Adrenal gland (tissue), 19 donors: ENCODE measurements at places on chromosomes 2 and 18.
A peak's percentile ranks its signal among the peaks of the same experiment; 100 is the strongest.

- H3K36me3 ChIP-seq, result no peaks in the 10 kb centered on the region
- no peaks in the 10 kb centered on the region for H3K4me1 ChIP-seq
- H3K27me3 ChIP-seq, result no peaks in the 10 kb centered on the region
- no peak overlapping the region for H3K4me3 ChIP-seq
- no peak for DNase-seq
Measured at GRCh38 chr2:32553829-32554432, 73.9 kb upstream of the TTC27 start.

GRCh38 chr18:74699455-74699854, 101.8 kb downstream of the ZNF407 start:
- no peaks in the 10 kb centered on the region for H3K36me3 ChIP-seq
- no peaks in the 10 kb centered on the region for H3K27me3 ChIP-seq
- H3K4me1 ChIP-seq, result no peaks in the 10 kb centered on the region
- DNase-seq, result no peak
- no peak overlapping the region for H3K27ac ChIP-seq

GRCh38 chr2:138637061-138637460, 135.5 kb downstream of the SPOPL start:
- no peak for DNase-seq
- no peaks in the 10 kb centered on the region for H3K36me3 ChIP-seq
- H3K27me3 ChIP-seq, result no peaks in the 10 kb centered on the region
- H3K4me1 ChIP-seq, result no peaks in the 10 kb centered on the region

DNA sequence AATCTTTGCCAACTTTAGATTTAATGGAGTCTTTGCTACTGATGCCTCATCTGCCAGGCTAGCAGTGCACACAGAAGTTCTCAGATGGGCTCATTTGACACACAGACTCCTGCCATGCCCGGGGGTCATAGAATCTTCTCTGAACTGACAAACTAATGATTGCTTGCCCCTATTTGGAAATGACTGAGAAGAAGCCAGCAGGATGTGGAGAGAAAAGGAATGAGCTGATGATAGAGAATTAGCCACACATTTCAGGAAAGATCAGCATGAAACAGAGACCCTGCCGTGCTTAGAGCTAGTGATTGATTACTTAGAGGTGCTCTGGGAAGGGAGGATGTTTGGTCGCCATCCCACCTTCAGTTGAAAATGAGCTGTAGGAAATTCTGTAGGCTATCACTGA, 178.5 kb downstream of the TPGS2 start:
- no peaks in the 10 kb centered on the region for H3K27me3 ChIP-seq
- H3K4me1 ChIP-seq, result no peaks in the 10 kb centered on the region
- no peak for DNase-seq
- no peak overlapping the region for H3K27ac ChIP-seq
- H3K36me3 ChIP-seq, result no peaks in the 10 kb centered on the region

- no peak overlapping the region for H3K27ac ChIP-seq
- H3K27me3 ChIP-seq, result no peaks in the 10 kb centered on the region
- DNase-seq, result no peak
- no peak overlapping the region for H3K4me3 ChIP-seq
- no peaks in the 10 kb centered on the region for H3K4me1 ChIP-seq
Measured at GRCh38 chr18:21163647-21164547, 52.3 kb upstream of the ROCK1 start.

DNA sequence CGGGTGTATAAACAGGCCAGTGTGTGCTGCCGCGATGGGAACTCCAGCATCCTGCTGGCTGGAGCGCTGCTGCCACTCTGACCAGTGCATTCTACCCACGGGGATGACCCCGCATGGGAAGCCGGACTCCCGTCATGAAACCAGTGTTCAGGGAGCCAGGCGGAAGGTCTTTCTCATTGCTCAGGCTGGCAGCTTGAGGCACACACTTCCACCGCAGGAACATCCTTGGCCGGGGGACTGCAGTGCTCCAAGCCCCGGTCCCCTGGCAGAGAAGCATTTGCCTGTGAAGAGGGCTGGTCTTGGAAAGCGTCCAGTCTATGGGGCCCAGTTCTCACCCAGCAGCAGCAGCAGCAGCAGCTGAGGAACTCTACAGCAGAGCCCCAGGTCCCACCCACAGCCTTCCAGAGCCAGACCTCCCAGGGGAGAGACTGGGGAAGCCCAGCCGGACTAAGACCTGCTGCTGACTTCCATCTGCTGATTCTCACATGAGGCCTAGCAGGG, 235.9 kb downstream of the KLHL29 start:
- no peaks in the 10 kb centered on the region for H3K36me3 ChIP-seq
- DNase-seq, result peak; percentile 32
- no peak overlapping the region for H3K4me3 ChIP-seq

GRCh38 chr2:11543337-11544216, 9.7 kb downstream of the GREB1 start:
- H3K36me3 ChIP-seq, result no peaks in the 10 kb centered on the region
- no peak overlapping the region for H3K27ac ChIP-seq
- no peak overlapping the region for H3K4me3 ChIP-seq
- no peaks in the 10 kb centered on the region for H3K4me1 ChIP-seq
- no peaks in the 10 kb centered on the region for H3K27me3 ChIP-seq

- no peak overlapping the region for H3K4me3 ChIP-seq
- no peak overlapping the region for H3K27ac ChIP-seq
- H3K4me1 ChIP-seq, result peaks cover 5% of the 10 kb centered on the region
- peaks cover 22% of the 10 kb centered on the region for H3K36me3 ChIP-seq
- no peak for DNase-seq
Measured at GRCh38 chr2:85310330-85310729, 17.5 kb downstream of the TGOLN2 start.

- H3K4me3 ChIP-seq, result no peak overlapping the region
- H3K36me3 ChIP-seq, result no peaks in the 10 kb centered on the region
- H3K27me3 ChIP-seq, result no peaks in the 10 kb centered on the region
- H3K4me1 ChIP-seq, result no peaks in the 10 kb centered on the region
- no peak overlapping the region for H3K27ac ChIP-seq
- no peak for DNase-seq
Measured at GRCh38 chr2:216934151-216934550, 74.3 kb upstream of the TNP1 start.

DNA sequence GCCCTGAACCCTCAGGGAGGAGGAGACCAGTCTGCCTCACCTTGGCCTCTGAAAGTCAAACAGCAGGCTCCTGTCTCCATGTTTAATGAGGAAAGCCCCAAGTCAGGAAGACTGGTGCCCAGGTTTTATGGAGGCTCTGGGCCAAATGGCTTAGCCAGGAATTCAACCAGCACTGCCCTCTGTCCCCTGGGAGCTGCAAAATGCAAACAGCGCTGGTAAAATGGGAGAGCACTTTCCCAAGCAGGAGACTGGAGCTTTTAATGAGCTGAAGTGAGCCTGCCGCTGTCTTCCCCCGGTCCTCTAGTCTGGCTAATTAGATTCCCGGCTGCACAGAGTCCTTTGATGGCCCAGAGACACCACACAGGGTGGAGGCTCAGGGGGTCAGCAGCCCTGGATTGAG, 276.0 kb upstream of the TRIB2 start:
- H3K36me3 ChIP-seq, result no peaks in the 10 kb centered on the region
- no peak overlapping the region for H3K4me3 ChIP-seq
- no peak for DNase-seq
- H3K4me1 ChIP-seq, result no peaks in the 10 kb centered on the region

DNA sequence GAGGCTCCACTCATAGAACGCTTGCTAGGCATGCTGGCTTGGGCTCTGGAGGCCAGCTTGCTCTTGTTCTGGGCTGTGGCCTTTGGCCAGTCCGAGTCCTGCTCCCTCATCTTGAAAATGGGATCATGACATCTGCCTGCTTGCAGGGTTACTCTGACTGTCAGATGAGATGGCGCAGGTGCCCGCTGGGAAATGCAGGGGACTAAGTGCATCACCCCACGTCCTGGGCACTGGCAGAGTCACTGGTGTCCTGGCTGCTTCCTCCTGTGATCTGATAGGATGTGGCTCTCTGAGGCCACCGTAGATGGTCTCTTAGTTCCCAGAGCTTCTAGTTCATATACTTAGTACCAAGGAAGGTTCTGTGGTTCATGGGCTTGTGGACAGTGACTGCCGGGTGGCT, 18.5 kb downstream of the LDLRAD4 start:
- H3K4me3 ChIP-seq, result no peak overlapping the region
- no peaks in the 10 kb centered on the region for H3K36me3 ChIP-seq
- no peaks in the 10 kb centered on the region for H3K27me3 ChIP-seq
- no peak for DNase-seq
- peaks cover 8% of the 10 kb centered on the region for H3K4me1 ChIP-seq

- H3K4me1 ChIP-seq, result no peaks in the 10 kb centered on the region
- H3K27ac ChIP-seq, result no peak overlapping the region
- H3K27me3 ChIP-seq, result no peaks in the 10 kb centered on the region
- no peak for DNase-seq
- H3K36me3 ChIP-seq, result no peaks in the 10 kb centered on the region
- H3K4me3 ChIP-seq, result no peak overlapping the region
Measured at GRCh38 chr2:149799013-149799705, 211.6 kb upstream of the MMADHC start.

DNA sequence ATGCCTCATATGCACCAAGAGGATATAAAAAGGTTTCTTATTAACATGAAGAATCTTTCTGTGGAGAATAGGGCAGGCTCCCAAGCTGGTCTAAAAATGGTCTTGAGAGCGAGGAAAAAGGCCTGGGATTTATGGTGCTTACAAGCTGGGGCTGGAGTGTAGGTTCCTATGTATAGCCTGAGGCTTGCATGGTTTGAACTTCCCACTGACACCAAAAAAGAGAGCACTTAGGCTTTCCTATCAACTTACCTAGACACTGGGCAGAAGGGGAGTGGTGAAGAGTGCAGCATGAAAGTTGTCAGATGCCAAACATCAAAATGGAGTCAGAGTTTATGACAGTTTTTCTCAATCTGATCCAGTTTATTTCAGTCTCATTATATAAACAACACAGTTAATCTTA, 784.6 kb downstream of the LRRTM4 start:
- no peak overlapping the region for H3K27ac ChIP-seq
- no peak for DNase-seq
- H3K36me3 ChIP-seq, result no peaks in the 10 kb centered on the region
- H3K27me3 ChIP-seq, result no peaks in the 10 kb centered on the region
- H3K4me3 ChIP-seq, result no peak overlapping the region
- H3K4me1 ChIP-seq, result no peaks in the 10 kb centered on the region

DNA sequence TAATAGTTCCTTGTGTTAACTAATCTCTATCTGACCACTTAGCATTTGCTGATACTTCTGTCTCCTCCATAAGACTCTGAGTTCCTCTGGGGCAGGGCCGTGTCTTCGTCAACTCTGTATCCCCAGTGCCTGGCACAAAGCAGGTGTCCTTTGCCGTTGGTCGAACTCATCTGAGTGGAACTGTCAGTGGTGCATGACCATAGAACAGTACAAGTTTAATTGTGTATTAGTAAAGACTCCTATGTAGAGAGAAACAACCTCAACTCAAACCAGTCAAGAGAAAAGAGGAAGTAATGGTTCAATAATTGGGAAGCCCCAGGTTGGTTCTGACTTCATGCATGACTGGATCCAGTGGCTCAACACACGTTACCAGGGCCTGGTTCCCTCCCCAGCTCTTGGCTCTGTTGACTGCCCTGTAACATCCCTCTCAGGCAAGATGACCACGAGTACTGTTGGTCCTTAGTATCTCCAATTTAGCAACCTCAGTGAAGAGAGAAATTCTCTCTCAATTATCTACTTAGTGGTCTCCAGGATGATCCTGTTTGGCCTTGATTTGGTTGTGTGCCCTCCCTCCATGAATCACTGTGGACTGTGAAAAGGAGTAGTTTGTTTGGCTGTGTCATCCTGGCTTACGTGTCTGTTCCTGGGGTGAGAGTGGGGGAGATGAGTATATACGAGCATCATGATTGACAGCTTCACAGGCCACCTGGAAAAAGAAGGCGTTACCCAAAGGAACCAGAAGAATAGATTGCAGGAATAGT, 58.5 kb upstream of the MSH6 start:
- H3K4me1 ChIP-seq, result no peaks in the 10 kb centered on the region
- H3K27me3 ChIP-seq, result no peaks in the 10 kb centered on the region
- H3K4me3 ChIP-seq, result no peak overlapping the region
- peak; percentile 8 for DNase-seq
- H3K27ac ChIP-seq, result no peak overlapping the region

GRCh38 chr2:104969564-104969963, 68.3 kb upstream of the MRPS9 start:
- H3K27me3 ChIP-seq, result no peaks in the 10 kb centered on the region
- H3K27ac ChIP-seq, result no peak overlapping the region
- no peak overlapping the region for H3K4me3 ChIP-seq
- no peaks in the 10 kb centered on the region for H3K4me1 ChIP-seq
- no peak for DNase-seq

DNA sequence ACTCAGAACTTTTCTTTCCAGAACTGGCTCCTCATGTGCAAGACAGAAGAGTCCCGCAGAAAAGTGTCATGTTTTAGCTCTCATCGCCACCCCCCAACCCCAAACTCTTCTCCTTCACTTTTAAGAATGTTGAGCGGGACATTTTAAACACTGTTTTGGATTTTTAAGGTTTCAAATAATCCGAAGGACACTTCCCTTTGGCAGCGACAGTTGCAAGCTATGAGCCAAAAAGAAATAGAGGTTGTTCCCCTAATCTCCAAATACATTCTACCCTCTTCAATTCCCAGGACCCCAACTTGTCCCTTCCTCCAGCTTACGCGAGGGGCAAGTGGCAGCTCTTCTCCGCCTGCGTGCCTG, 678 bp upstream of the UBE2E3 start:
- peak overlapping the region; percentile 92 for H3K27ac ChIP-seq
- H3K4me1 ChIP-seq, result peaks cover 14% of the 10 kb centered on the region
- peak overlapping the region; percentile 46 for H3K4me3 ChIP-seq
- no peaks in the 10 kb centered on the region for H3K27me3 ChIP-seq

DNA sequence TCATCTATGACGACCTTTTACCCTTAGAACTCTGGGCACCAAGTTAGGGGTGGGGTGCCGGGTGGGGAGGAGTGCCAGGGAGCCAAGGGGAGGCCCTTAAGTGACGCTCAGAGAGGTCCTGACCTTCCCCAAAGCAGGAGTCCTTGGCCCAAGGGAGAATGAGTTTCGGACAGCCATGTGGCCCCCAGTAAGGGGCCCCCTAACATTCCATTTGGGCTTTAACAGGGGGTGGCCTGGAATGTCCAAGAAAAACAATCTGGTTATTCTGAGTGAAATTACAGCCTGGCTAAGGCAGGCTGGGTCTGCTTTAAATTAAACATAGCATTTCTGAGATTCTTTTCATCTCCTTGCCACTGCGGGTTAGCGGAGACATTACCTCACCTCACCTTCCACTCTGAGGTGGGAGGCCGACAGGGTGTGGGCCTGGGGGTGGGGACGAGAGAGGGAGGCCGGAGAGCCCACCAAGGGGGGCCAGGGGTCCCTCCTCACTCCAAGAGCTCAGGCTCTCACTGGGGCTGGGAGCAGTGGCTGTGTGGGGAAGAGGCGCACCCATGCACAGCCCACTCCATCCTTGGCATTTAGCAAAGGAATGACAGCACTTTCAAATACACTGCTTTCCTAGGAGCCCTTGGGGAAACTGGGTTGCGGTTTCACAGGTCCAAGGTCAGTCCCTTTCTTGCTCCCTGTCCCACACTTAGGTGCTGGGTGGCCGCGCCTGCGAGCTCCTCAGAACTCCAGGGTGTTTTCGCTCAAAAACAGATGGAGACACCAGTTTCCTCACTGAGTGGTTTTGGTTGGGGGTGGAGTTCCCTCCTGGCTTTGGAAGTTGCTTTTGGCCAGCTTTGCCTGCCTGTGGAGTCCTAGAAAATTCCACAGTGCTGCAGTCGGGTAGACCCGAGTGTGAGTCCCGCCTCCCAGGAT, 107.4 kb downstream of the POLR1A start:
- H3K27ac ChIP-seq, result no peak overlapping the region
- H3K27me3 ChIP-seq, result no peaks in the 10 kb centered on the region
- H3K36me3 ChIP-seq, result no peaks in the 10 kb centered on the region
